ENCODE measurements at places on chromosomes 4 and X.

DNA sequence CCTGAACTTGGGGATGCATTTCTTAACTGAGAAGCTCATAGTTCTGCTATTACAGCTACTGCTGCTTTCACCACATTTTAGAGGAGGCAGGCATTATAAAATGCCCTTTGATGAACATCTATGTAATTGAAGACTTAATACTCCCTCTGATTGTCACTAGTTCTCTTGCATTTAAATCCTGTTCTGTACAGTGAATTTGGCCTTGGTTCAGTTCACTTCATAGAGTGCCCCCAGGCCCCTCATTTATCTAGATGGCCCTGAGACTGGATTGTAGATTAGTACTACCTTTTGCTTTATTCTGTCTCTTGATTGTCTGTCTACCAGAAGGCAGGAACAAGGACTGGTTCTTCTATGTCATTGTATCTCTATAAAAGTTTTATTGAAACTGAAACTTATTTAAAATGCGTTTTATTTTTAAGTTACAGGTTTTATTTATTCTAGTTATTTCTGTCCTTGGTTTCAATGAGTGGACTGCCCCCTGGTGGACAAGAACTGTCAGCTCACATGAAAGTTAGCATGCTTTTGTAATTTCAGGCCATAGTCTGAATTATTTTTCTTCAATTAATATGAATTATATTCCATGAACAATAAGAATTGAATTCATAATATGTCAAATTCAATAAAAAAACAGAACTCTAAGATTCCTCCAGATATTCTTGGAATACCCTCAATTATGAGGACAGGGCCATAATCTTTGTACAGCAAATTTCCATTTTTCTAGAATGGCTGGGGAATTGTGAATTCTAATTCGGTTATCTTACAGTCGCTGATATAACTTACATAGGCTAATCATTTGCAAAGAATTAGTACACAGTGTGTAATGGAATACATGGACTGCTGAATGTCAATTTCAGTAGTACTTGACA is 47.2 kb upstream of the TMEM33 start:
- peak; percentile 80 for DNase-seq

- DNase-seq: no peak
Observed at GRCh38 chr4:100590325-100590724, 72.5 kb upstream of the EMCN start.

DNA sequence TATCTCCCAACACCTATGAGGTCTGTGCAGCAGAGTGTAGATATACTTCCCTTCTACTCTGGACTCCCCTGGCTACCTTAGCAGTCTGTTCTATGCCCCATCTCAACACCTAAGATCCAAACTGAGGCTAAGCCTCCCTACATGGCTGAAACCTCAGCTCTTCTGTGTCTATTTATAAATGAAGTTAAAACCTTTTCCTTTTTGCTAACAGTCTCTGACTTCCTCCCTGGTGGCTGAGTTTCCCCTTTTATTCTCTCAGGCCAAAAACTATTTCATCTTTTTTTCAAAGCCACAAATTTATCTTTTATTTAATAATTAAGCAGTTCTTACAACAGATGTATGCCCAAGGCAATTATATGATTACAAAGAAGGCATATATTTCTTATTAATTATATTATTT is 111.8 kb upstream of the STIM2 start:
- no peak for DNase-seq

DNA sequence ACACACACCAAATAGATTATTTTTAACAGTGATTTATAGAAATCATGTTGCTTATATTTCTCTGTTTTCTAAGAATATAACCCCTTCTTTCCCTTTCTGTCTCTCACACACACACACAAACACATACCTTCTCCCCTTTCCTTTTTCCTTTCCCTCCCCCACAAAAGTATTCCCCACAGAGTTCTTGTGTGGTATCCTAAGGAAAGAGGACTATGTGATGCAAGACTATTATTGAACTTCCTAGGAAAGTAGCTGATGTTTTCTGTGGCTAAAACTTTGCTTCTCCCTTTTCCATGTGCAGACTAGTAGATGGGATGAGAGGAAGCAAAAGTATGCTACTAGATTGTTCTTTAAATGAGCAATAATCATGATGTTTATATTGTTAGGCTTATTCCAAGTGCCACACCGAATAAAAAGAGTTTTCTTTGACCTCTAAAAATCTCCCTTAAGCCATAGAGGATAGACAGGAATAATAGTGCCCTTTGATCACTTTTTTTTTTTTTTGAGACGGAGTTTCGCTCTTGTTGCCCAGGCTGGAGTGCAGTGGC is 38.7 kb downstream of the CPEB2 start:
- no peak for DNase-seq

- DNase-seq: peak; percentile 78
Observed at GRCh38 chrX:153925739-153926551, at the start of gene ARHGAP4. Gene ARHGAP4, minus strand, starts transcription at chrX:153926264. Its CDS starts 62 bp downstream, at chrX:153926202.

- no peak for DNase-seq
Observed at GRCh38 chr4:7808752-7809151, 130.9 kb downstream of the AFAP1 start.

Measured in activated effector memory CD4-positive, alpha-beta T cell treated with anti-CD3 and anti-CD28 coated beads, Interleukin-2, amount 50 U/mL, for 16 hours (primary cell).